Stimulated activated CD8-positive, alpha-beta memory T cell treated with anti-CD3 and anti-CD28 coated beads, Interleukin-15, amount 100 ng/mL, for 48 hours (primary cell): ENCODE measurements at places on chromosomes 4 and X.

GRCh38 chr4:957581-958313 lies 15.6 kb downstream of the DGKQ start:
- DNase-seq, result no peak

- no peak for DNase-seq
Observed at GRCh38 chrX:110420771-110421499, 62.3 kb downstream of the RTL9 start.

GRCh38 chrX:65601530-65602220 lies 65.8 kb upstream of the MSN start:
- DNase-seq, result no peak

GRCh38 chr4:120589787-120590186 lies 332.7 kb downstream of the PRDM5 start:
- no peak for DNase-seq

DNA sequence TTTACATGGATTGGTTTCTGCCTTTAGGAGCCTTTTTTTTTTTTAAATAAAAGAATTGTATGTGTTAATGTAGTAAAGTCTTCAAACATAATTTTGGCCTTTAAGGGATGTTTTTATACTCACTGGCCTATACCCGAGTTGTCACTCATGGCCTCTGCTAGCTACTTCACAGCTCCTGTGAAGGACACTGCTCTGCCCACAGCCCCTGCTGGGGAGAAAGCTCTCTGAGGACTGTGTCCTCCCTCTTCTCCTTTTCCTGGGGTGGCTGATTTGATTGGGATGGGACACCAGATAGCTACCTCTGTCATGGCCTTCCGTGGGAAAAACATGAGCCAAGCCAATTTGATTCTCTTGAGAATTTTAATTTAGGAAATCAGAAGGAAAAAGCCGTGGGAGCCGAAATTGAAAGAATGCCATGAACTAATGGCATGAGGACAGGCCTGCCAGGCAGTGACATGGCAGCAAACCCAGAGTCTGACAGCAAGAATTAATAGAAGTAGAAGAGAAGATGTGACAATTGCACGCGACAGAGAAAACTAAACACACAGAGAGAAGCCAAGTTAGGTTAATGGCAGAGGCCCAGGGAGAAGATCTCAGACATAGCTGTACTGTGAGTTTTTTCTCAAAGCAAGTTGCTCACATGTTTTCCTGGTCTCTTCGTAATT lies 81.4 kb downstream of the ARHGAP10 start:
- no peak for DNase-seq

- DNase-seq, result no peak
Observed at GRCh38 chr4:155795991-155796390, 37.2 kb downstream of the GUCY1B1 start.

- DNase-seq, result no peak
Observed at GRCh38 chr4:73967866-73968265, 14.0 kb downstream of the PF4 start.

GRCh38 chr4:26281881-26282280 lies 38.9 kb upstream of the RBPJ start:
- DNase-seq, result no peak

GRCh38 chr4:112083587-112084347 lies 61.5 kb upstream of the FAM241A start:
- no peak for DNase-seq

DNA sequence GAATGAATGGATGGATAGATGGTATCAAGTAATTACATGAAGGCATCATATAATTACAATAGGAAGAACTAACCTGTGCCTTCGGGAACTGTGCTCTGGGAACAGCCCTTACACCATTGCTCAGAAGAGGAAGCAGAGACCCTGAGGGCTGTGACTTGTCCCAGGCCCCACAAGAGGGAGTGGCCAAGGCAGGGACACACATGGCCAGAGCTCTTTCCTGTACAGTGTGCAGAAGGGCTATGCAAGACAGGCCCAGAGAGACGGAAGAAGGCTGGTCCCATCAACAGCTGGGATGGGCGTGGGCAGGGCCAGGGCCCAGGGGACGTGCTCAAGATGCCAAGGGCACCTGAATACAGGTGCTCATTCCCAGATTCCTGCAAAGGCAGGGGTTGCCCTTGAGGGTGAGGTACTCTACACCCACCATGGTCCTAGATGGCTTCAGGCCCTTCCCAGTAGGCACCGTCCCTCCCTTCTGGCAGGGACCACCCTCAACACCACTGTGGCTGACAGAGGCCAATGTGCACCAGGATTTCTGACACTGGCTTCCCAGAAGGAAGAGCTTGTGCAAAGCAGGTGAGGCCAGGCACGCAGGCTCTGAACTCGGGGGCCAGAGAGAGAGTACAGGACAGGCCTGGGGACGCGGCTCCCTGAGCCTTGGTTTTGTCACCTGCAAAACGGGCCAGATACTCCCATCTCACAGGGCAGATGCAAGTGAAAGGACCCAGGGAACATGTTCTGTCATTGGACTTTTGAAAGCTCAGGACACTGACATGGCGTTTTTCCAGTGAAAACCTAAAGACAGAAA lies 1.7 kb downstream of the EVC2 start:
- no peak for DNase-seq

DNA sequence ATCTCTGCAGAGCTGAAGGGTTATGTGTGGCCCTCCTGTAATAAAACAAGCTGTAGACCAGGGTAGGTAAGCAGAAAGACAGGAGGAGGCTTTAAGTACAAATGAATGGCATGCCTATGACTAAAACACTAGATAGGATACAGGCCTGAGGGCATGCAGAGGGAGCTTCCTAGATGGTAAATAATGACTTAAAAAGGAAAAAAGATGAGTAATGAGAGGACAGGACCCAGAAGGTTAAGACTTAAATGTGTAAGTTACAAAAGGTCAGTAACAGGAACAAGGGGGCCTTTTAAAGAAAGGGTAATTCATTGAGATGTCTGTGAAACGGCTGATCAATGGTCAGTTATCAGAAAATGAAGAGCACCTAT lies 194.8 kb downstream of the SOWAHB start:
- no peak for DNase-seq

DNA sequence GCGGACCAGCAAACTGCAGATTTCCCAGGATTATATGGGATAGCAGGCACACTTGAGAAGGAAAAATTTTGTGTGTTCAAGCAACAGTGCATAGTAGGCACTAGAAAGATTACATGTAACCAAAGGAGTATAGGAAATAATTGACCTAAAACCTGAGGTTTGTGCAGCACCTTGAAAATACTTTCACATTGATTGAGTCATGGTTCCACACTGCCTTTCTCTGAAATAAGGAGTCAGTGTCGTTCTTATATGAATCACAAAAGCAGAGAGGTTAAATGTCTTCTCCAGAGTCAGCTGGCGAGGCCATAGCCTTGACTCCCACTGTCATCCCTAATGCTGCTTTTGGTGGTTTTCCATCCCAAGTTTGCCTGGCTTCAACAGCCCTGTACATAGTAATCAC lies 138.9 kb downstream of the SOWAHB start:
- DNase-seq, result no peak

DNA sequence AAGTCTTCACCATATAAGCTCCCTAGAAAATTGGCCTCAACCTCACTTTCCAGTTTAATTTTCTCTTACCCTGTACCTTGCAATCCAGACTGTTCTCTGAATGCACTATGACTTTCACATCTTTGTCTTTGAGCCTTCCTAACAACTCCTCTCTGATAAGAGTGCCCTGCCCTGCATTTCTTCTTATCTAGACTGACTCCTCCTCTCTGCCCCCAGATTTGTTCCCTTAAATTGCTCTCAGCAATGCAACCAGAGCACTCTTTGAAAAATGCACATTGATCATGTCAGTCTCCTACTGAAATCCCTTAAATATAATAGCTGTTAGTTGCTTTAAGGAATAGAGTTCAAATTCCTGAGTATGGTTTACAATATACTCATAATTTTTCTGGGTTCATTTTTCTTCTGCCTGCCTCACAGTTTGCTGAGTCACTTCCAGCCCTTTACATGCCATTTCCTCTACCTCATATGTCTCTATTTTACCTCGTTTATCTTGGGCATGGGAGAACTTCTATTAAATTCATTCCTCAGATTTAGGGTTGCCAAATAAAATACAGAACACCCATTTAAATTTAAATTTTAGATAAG lies 582.7 kb upstream of the AADAT start:
- DNase-seq, result no peak

GRCh38 chrX:107301253-107301652 lies 94.8 kb downstream of the DNAAF6 start:
- DNase-seq, result no peak

GRCh38 chr4:88041626-88042025 lies 34.2 kb downstream of the PKD2 start:
- no peak for DNase-seq

GRCh38 chr4:168863719-168864647 lies 146.1 kb downstream of the CBR4 start:
- DNase-seq, result no peak

DNA sequence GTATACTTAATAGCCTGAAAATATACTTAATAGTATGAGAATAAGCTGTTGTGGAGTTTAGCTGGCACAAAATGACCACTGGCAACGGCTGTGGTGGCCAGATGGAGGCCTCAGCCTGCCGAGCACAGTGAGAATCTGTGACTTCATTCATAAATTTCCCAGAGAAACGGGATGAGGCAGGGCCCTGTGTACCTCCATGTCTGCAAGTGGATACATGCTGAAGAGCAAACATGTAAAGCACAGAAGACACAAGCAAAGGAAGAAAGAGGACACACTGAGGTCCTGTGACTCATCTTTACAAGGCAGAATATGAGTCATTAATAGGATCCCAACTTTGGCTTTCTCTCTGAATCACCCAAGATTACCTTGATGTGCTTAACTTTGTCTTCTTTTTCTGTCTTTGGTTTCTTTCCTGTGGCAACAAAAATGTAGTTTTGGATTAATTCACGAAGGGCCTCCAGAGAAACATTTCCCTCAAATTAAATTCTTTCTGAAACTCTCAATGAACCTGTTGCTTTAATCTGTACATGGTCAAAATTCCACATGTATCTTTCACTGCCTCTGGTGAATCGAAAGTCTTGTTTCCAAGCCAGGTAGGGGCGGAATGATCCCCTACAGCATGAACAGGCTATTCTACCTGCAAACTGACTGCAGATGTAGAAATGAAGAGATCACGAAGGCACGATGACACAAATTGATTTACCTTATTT lies 56.4 kb downstream of the IRF2 start:
- no peak for DNase-seq

- DNase-seq, result no peak
Observed at GRCh38 chr4:106707776-106708463, 328.2 kb downstream of the DKK2 start.

DNA sequence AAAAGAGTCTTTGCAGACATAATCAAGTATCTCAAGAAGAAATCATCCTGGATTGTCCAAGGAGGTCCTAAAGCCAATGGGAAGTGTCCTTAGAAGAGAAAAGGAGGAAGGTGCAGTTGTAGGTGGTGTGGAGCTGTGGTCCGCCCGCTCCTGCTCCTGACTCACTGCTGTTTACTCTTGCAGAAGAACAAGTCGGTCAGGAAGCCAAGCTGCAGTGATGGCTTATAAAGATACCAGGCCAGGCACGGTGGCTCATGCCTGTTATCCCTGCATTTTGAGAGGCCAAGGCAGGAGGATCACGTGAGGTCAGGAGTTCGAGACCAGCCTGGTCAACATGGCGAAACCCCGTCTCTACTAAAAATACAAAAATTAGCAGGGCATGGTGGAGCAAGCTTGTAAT lies 66.4 kb upstream of the ATP6AP2 start:
- no peak for DNase-seq

GRCh38 chrX:110403441-110404238 lies 45.0 kb downstream of the RTL9 start:
- no peak for DNase-seq

DNA sequence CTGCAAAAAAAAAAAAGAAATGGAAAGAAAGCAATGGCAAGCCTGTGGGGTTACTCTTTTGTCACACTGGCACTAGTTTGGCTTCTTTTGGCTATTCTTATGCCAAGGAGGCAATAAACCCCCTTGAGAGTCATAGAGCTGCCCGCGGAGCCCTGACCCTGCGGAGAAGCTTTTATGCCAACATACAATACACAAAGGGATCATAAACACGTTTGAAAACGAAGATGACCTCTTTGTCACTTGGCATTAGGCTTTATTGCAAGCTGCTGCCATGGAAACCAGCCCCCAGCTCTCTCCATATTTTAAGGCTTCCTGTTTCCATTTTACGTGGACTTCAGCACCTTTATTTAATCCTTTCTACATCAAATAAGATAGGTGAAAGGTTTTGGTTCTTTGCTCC lies 7.6 kb downstream of the NEUROG2 start:
- no peak for DNase-seq

DNA sequence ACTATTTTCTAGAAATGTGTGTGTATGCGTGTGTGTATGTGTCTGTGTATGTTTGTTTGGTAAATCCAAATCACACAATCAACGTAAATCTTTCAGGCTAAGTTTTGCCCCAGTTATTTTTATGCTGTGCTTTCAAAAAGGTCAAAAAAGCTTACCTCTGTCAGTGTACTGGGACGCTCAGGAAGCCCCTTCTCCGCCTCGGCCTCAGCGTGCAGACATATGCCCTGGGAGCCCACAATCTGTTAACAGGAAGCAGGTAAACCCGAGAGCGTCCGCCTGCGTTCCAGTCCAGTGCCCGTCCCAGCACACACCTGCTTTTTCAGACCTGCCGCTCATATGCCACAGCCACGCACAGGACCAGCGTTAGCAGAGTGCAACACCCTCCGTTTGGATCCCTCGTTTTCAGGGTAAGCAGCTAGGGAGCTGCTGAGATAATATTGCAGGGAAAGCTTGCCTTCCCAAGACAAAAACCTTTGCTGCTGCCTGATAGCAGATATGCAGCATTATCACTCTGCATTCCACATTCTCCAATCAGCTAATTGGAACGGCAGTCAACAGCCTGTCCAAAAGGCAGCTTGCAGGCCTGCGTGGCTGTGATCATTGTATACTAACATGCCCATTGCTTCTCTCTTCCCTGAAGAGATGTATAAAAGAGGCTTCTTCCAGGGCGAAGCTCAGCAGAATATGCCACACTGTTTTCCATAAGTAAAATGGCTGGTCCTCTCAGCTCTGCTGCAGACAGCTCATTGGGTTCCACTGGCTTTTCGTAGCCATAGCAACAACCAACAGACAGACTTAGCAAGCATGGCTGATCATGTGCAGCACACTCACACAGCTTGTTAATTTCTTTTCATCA lies at the start of gene SORBS2:
Gene SORBS2, minus strand, starts transcription at position 686 of the 856 bp plus-strand sequence. CDS start 121,623 bp downstream, outside the sequence.
- DNase-seq, result no peak

DNA sequence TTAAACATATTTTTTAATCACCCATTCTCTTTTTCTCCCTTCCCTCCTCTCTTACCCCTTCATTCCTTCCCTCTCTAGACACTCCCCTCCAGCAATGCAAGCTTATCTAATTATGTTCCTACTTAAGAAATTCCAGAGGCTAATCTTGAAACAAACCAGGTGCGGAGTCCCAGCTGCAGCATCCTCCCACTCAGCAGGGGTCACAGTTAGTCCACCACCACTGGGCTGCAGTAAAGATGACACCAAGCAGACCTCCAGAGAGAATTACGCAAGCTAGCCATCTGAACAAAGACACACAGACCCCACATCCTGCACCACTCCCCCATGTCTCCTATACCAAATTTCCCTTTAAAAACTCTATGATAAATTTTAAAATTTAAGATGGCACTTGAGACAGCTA lies 13.9 kb upstream of the SEC24B start:
- DNase-seq, result no peak
